ENCODE measurements at places on chromosomes 12 and 14.

GRCh38 chr14:93533437-93533836 lies 102.7 kb downstream of the UNC79 start:
- no peak for DNase-seq

- no peak for DNase-seq
Observed at GRCh38 chr14:26597589-26598080, at the start of gene NOVA1. Gene NOVA1, minus strand, starts transcription at chr14:26598033. Its CDS starts 597 bp downstream, at chr14:26597436.

GRCh38 chr14:96626121-96626768 lies 124.1 kb downstream of the PAPOLA start:
- no peak for DNase-seq

GRCh38 chr12:50355365-50355764 lies 41.0 kb downstream of the FAM186A start:
- DNase-seq, result no peak

DNA sequence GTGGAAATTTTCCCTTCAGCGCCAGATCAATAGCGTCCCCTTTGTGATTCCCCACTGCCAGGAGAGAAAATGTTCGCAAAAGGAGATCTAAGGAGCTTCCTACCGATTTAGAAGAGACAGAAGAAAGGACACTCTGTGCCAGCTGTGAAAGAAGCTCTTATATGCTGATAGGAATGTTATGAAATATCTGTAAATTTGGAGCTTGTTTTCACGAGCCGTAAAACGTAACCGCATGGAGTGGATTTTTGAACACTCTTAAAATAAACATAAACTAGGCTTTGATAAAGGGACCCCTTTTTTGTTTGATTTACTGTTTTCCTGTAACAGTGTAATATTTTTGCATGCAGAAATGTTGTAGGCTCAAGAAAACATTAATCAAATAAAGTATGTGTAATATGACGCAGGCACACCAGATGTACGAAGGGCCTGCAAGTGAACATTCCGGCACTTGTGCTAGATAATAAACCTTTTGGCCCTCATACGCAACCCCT lies 346.8 kb downstream of the ETNK1 start:
- DNase-seq, result no peak

- DNase-seq, result no peak
Observed at GRCh38 chr12:44852483-44852882, 23.6 kb downstream of the NELL2 start.

- DNase-seq, result no peak
Observed at GRCh38 chr12:9721394-9722092, 11.4 kb downstream of the CLECL1 start.

GRCh38 chr12:30782316-30783173 lies 27.8 kb upstream of the CAPRIN2 start:
- no peak for DNase-seq

- DNase-seq, result no peak
Observed at GRCh38 chr12:108548954-108549521, 11.9 kb downstream of the SART3 start.

GRCh38 chr14:29754134-29754533 lies 173.5 kb downstream of the PRKD1 start:
- DNase-seq, result no peak

DNA sequence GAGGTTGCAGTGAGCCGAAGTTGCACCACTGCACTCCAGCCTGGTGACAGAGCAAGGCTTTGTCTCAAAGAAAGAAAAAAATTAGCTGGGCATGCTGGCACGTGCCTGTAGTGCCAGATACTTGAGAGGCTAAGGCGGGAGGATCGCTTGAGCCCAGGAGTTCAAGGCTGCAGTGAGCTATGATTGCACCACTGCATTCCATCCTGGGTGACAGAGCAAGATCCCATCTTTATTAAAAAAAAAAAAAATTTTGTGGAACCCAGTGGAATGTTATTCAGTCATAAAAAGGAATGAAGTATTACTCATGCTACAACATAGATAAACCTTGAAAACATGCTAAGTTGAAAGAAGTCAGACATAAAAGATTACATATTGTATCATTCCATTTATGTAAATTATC lies 8.3 kb upstream of the ERBB3 start:
- peak; percentile 17 for DNase-seq

DNA sequence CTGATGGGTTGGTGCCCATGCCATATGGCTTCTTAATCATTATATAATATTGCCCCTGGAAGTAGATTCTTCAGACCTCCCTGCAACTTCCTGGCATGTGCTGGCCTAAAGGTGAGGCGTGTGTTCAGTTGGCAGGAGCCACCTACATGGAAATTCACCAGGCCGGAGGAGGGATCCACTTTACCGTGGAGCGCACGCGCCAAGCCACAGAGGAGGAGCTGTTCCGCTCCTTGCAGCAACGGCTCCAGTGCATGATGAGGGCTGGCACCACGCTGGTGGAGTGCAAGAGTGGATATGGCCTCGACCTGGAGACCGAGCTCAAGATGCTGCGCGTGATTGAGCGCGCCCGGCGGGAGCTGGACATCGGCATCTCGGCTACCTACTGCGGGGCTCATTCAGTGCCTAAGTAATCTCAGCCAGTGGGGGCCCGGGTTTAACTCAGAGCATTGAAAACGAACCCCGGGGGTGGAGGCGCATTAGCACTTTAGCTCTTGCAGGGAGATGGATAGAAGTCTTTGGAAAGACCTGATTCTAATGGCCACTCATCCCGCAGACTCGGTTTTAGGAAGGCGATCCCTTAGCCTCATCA lies 13.5 kb downstream of the AMDHD1 start:
- no peak for DNase-seq

DNA sequence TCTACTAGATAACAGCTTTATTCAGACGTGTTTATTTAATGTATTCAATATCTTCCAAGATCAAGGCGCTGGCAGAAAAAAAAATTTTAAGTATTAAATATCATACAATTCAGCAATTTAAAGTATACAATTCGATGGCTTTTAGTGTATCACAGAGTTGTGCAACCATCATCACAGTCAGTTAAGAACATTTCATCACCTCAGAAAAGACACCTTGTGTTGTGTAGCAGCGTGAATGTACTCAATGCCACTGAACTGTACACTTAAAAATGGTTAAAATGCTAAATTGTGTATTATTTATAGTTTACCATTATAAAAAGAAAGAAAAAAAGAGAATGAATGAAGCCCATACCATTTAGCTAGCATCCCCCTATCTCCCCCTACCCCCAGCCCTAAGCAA lies 96.4 kb downstream of the RIN3 start:
- no peak for DNase-seq

DNA sequence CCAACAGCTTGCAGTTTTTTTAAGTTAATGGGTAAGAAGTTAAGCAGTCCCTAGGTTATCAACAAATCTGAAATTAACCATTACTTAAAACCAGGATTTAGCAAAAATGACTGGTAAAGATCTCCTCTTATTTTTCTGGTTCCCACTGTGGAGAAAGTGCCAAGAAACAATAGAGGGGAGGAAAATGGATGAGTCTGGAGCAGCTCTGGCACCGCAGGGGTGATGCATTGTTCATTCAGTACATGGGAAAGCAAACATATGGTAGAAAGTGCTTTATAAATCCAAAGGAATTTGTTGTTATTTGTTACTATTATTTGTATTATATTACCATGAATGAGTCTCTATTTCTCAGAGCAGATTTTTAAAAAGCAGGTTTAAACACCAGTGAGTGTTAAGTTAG lies 92.2 kb downstream of the DYRK2 start:
- DNase-seq, result no peak

- DNase-seq, result no peak
Observed at GRCh38 chr12:92879698-92880322, 49.3 kb downstream of the EEA1 start.

- DNase-seq, result no peak
Observed at GRCh38 chr12:75890141-75890540, 141.4 kb downstream of the PHLDA1 start.

DNA sequence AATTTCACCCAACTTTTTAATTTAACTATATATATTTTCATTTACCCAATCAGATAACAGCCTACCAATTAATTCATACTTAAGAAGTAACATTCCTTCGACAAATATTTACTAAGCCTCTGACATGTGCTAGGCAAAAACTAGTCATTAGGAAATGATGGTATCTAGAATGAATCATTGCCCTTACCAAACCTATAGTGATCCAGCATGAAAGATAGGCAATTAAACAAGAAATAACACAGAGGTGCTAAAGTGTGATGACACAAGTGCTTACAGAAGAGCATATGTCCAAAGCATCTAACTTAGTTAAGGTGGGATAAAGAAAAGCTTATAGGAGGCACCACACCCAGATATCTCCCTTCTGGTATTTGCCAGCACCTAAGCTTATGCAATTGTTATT lies 166.5 kb upstream of the RASSF8 start:
- DNase-seq, result no peak

DNA sequence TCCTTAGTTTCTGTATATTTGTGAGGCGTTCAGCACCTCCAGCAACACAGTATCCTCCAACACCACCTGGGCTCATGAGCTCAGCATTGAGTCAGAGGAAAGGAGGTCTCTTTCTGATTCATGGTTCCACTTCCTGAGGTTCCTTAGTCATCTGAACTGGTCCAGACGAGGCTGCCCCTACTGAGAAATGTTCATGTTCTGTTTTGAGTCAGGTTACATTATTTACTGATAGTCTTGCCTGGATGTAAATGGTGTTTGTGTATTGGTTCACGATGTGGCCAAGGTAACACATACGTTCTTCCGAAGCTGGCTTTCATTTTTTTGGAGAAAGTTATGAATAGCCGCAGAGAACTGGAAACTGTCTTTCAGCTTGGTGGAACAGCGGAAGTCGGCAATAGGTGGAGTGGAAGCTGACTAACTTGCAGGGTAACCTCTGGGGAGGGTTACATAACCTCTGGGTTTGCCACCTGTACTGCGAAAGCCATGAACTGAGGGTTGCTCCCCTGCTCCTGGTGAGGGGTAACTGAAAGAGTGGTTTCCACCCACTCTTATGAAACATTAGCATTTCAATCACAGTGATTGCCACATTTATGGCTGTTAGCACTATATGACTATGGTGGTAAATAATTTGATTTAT lies 42.2 kb upstream of the MANSC4 start:
- peak; percentile 37 for DNase-seq

GRCh38 chr14:38855513-38855912 lies 247.5 kb downstream of the SEC23A start:
- DNase-seq, result no peak

GRCh38 chr12:38384816-38385378 lies 68.3 kb downstream of the ALG10B start:
- DNase-seq, result no peak

DNA sequence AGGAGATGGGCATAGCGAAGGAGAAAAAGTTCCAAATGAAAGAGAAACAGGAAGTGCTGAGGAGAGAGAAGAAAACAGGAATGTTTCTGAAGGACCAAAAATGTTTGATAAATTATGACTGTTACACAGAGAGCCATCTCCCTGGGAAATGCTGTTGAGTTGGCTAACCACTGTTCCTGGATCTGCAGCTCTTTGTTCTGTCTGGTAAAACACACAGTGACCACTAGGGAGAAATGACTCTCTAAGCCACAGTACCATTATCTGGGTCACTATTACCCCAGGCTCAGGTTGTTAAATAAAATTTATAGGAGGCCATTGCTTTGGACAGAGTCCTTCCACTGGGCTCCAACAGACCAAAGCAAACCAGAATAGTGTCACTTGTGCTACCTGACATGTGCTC lies 219.3 kb downstream of the CRADD start:
- DNase-seq, result no peak

GRCh38 chr14:100546051-100546443 lies 41.2 kb downstream of the BEGAIN start:
- DNase-seq, result no peak

DNA sequence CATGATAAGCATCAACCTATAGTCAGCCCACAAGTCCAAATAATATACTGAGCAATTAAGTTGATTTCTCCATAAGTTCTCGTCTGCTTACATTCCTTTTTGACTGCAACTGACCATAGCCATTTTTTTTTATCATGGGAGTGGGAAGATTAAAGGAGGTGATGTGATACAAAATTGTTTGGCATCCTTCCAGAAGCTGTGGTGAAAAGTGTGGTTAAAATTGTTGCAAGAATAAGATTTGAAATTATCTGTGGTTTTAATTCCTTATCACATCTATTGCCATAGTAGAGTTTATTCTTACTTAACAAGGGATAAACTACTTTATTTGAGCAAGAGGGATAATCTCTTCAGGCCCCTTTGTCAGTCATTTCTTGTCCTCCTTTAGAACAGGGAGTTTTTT lies 50.7 kb downstream of the LIN52 start:
- DNase-seq, result no peak

DNA sequence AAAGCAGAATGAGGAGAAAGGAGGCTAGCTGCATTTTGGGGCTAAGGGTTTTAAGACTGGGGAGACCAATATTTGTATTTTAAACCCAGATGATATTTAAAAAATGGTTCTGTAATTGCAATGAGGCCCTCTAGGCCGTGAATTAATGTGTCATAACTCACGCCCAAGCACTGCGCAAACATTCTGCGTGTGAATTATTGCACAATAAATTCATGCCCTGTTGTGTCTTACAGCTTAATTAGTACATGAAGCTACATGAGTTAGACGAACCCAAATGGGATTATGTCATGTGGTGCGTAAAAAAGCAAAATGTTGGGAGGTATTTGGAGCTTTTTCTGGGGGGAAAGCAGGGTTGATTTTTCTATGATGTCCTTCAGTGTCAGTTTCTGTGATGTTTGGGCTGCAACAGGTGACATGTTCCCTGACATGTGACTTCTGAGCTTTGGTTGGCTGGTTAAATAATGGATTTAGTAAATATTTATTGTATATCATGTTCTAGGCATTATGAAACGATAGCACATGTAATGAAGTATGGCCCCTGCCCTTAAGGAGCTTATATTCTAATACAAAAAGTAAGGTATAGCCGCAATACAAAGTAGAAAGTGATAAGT lies 30.4 kb upstream of the CISTR start:
- DNase-seq, result no peak

GRCh38 chr12:53205747-53206419 lies 1.2 kb downstream of the ITGB7 start:
- DNase-seq, result peak; percentile 64

DNA sequence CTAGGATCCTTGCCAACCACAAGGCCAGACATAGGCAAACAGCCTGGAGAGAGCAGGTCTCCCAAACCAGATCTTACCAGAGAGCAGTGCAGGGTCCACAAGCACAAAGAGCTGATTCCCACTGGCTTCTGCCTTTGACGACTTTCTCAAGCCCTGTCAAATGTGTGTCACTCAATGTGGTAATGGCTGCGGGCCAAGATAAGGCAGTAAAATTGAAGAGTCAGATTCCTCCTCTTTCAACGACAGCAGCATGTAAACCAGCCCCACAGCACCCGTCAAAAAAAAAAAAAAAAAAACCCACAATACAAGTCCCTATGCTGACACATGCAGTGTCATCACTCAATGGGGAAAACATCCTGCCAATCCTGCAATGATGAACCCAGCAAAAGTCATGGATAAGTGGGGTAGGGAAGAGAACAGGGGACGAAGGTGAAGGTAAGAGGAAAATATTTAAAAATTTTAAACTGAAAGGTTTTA lies at the start of gene STON2:
Gene STON2 (minus strand): TSS at position 123 of the 477 bp plus-strand sequence. CDS start 1,942 bp downstream, outside the sequence.
- DNase-seq, result peak; percentile 67

GRCh38 chr12:59736359-59736758 lies 140.5 kb downstream of the SLC16A7 start:
- DNase-seq, result no peak

DNA sequence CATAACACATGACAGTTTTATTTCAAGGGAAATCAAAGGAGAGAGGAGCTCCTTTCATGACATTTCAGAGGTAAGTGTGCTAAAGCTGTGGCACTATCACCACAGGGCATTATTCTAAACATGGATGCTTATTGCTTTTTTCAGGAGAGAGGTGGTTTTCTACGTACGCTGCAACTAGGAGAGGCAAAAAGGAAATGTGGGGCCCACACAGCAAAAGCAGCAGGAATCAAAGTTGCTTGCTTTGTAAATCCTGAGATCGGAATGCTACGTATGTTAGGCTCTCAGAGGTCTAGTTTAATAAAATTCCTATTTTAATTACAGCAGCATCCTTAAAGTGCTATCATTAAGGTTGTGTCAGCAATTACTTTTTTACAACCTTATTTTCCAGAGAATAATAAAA lies 55.0 kb upstream of the GRIP1 start:
- no peak for DNase-seq

Data from T1000 (cell line).